ENCODE measurements at places on chromosomes 3 and 15.
A peak's percentile ranks its signal among the peaks of the same experiment; 100 is the strongest.

- DNase-seq, result peak; percentile 11
These were observed 57.6 kb downstream of the HEG1 start for GRCh38 chr3:124998247-124998630.

DNA sequence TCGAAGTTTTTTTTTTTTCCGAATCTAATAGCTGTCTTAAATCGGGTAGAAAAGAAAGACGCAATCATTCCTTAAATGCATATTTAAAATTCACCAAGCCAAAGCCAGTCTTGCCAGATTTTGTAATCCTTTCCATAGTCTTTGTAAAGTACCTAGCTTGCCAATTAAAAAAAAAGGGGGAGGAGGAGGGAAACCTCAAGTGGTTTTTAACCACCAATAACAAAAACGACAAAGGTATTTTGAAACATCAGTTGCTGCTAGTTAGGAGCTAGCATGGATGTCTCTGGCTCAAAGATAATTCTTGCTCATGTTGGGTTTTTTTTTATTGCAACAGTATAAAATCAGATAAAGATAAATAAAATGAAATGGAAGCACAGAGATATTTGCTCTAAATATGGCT lies 187.9 kb downstream of the MECOM start:
- DNase-seq, result no peak

GRCh38 chr15:67807836-67808235 lies 17.5 kb upstream of the SKOR1 start:
- DNase-seq, result no peak

GRCh38 chr3:42692667-42693529 lies 7.6 kb downstream of the KLHL40 start:
- DNase-seq, result peak; percentile 44

DNA sequence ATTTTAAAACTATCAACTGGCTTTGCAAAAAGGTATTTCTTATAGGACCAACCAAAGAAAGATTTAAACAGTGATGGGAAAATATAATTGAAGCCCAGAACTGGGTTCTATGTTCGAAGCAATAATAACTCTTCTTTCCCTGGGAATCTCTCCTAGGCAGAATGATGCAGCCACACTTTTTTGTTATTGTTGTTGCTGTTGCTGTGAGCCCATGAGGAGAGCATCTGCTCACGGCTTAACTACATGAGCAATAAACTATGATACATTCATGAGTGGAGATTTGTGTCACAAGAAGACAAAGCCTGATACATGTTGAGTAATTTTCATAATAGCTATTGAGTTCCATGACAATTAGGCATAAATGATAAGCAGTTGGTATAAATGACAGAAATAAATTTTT lies 80.5 kb downstream of the CRTC3 start:
- DNase-seq, result no peak

GRCh38 chr3:102353805-102354204 lies 81.0 kb upstream of the ZPLD1 start:
- DNase-seq, result no peak

DNA sequence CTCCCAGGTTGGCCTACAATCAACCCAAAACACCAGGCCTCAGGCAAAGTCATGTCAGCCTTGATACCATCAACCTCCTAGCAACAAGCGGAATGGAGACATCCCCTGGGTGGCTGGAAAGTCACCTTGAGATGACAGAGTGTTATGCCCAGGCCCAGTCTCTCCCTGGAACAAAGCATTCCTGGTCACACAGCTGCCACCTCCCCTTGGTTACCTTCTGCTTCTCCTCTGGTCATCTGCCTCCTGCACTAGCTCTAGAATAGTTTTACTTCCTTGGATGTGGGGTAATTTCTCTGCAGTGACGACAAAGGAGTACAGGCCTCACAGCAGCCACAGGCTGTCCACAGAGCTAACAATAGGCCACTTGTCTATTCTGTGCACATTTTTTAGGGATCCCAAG lies 114.9 kb downstream of the RFTN1 start:
- no peak for DNase-seq

DNA sequence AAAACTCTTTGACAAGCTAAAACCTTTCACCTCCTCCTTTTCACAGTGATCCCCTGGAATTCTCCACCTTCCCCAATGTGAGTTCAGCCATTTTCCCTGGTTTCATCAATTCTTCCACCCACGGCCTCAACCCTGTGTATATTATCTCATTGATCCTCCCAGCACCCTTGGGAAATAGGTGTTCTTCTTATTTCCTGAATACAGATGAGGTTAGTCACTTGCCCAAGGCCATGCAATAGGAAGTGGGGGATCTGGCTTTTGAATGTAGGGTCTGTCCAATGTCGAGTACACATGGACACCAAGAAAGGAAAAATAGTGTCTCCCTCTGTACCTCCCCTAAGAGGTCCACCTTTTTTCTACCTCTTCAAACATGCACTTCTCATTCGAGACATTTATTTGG lies 262.8 kb upstream of the ST8SIA2 start:
- no peak for DNase-seq

- no peak for DNase-seq
These were observed 72.6 kb downstream of the TCF12 start for GRCh38 chr15:56991017-56991416.

DNA sequence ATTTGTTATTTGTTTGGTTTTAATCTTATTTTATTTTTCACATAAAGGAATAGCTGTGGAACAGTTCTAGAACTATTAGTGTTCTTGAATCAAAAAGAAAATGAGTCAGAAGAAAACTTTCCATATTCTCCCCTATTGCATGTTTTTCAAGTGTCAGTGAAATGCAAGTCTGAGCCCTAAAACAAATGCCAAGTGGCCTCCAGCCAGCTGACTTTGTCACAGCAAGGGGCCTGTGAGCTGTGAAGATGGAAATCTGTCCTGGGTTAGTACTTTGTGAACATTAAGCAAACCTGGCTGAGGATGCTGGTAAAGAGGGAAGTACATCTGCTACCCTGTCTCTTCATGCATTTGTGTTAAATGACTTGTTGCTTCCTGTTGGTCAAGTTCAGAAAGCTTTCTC lies 14.2 kb downstream of the LRRC49 start:
- DNase-seq, result no peak

- DNase-seq, result no peak
These were observed 130.4 kb upstream of the UBE2E2 start for GRCh38 chr3:23072693-23073092.

DNA sequence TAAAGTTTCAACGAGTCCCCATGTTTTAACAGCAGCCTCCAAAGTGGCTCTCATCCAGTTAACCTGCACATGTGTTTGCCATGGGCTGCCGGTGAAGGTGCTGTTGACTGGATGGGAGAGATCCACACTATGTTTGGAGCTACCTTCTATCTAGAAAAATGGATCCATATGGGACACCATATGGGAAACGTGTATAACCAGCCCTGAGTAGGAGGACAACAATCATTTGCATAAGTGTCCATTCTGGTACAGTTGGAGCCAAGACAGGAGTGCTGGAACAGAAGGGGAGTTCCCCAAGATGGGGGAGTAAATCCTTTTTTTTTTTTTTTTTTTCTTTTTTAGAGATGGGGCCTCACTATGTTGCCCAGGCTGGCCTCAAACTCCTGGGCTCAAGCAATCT lies 36.6 kb downstream of the MKRN2 start:
- DNase-seq, result no peak

DNA sequence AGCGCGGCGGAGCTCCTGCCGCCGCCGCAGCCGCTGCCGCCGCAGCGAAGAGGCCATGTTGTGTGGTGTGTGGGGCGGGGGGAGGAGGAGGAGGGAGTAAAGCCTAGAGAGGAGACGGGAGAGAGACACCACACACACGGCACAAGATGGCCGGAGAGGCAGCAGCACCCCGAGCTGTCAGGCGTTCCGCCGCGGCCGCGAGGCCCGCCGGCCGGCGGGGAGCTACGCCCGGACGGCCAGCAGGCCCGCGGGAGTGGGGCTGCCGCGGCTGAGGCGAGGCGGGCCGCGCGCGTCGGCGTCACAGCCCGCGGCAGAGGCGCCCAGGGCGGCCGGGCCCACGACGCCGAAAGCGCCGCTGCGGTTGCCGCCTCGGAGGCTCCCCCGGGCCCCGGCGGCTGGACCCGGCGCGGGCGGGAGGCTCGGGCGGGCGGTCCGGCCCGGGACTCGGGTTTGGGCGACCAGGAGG lies 17.4 kb upstream of the CHD2 start:
- DNase-seq, result no peak

Data from left forelimb (tissue), 1 donor.